Breast epithelium (tissue), 4 donors: ENCODE measurements at places on chromosomes 12 and 14.
A peak's percentile ranks its signal among the peaks of the same experiment; 100 is the strongest.

GRCh38 chr14:90698379-90698869 lies 117.8 kb downstream of the TTC7B start:
- no peak for DNase-seq
- peak overlapping the region; percentile 56 for H3K27ac ChIP-seq
- H3K27me3 ChIP-seq, result no peaks in the 10 kb centered on the region
- H3K4me1 ChIP-seq, result no peaks in the 10 kb centered on the region

DNA sequence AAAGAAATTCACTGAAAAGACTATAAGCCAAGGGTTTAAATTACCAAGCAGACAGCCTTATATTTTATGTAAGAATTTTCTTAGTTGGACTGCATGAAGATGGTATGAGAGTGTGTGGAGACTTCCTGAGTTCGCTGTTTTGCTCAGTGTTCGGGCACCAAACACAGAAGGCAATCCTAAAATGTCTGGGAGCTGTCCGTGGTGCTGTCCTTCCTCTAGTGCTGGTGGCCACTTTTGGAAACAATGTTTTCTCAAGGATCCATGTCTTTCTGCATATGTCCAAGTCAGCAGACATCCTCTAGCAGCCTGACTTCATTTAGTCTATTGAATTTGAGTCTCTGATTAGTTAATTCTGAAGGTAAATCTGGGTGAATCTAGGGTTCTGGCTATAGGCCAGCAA lies 135.8 kb downstream of the SLC8A3 start:
- no peaks in the 10 kb centered on the region for H3K36me3 ChIP-seq
- no peak for DNase-seq
- H3K27me3 ChIP-seq, result no peaks in the 10 kb centered on the region
- no peak overlapping the region for H3K27ac ChIP-seq
- H3K4me3 ChIP-seq, result no peak overlapping the region

DNA sequence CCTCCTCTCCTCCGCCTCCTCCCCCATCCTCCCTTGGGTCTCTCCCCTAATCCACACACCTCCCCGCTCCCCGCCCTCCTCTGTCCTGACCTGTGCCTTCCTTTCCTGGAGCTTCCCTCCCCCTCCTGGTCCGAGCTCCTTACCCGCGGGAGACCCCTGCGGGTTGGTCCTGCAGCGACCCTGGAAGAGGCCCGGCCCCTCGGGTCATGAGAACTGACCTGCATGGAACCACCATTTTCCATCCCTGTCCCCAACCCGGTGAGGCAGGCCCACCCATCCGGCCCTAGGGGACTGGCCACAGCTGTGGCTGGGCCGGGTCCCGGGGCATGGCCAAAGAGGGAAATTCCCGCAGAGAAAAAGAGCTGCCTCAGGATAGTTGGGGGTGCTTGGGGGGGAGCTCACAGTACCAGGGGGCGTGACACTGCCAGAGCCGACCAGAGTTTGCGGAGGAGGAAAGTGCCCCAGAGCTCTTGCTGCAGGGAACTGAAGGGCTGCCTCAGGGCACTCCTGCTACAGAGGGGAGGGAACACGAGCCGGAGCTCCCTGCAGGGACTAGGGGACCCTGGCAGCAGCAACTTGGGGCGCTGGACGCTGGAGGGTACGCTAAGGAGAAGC lies 613 bp downstream of the ARHGEF40 start:
- H3K27me3 ChIP-seq, result no peaks in the 10 kb centered on the region
- peak overlapping the region; percentile 91 for H3K27ac ChIP-seq
- DNase-seq, result peak; percentile 48
- no peaks in the 10 kb centered on the region for H3K36me3 ChIP-seq

GRCh38 chr14:75487155-75487671 lies 35.1 kb upstream of the BATF start:
- no peak overlapping the region for H3K27ac ChIP-seq
- H3K4me1 ChIP-seq, result no peaks in the 10 kb centered on the region
- H3K27me3 ChIP-seq, result no peaks in the 10 kb centered on the region

- H3K27ac ChIP-seq, result peak overlapping the region; percentile 16
- no peak overlapping the region for H3K4me3 ChIP-seq
- H3K27me3 ChIP-seq, result no peaks in the 10 kb centered on the region
- DNase-seq, result peak; percentile 34
- H3K36me3 ChIP-seq, result no peaks in the 10 kb centered on the region
- H3K4me1 ChIP-seq, result peaks cover 12% of the 10 kb centered on the region
These were observed 3.2 kb downstream of the KRT86 start for GRCh38 chr12:52277486-52278245.

GRCh38 chr12:78290606-78291345 lies 460.1 kb downstream of the NAV3 start:
- H3K4me3 ChIP-seq, result no peak overlapping the region
- no peaks in the 10 kb centered on the region for H3K36me3 ChIP-seq
- no peak overlapping the region for H3K27ac ChIP-seq
- no peak for DNase-seq

- H3K27ac ChIP-seq, result no peak overlapping the region
- H3K4me1 ChIP-seq, result no peaks in the 10 kb centered on the region
- peaks cover 20% of the 10 kb centered on the region for H3K27me3 ChIP-seq
- DNase-seq, result no peak
- H3K4me3 ChIP-seq, result no peak overlapping the region
These were observed 308.7 kb upstream of the DIO3 start for GRCh38 chr14:101252443-101253214.

- no peaks in the 10 kb centered on the region for H3K36me3 ChIP-seq
- peak; percentile 62 for DNase-seq
- H3K27me3 ChIP-seq, result no peaks in the 10 kb centered on the region
- no peak overlapping the region for H3K4me3 ChIP-seq
These were observed 59.1 kb downstream of the ESR2 start for GRCh38 chr14:64234877-64235651.

- no peaks in the 10 kb centered on the region for H3K27me3 ChIP-seq
- H3K4me3 ChIP-seq, result no peak overlapping the region
- DNase-seq, result no peak
- H3K36me3 ChIP-seq, result no peaks in the 10 kb centered on the region
- H3K27ac ChIP-seq, result no peak overlapping the region
- H3K4me1 ChIP-seq, result no peaks in the 10 kb centered on the region
These were observed 106.2 kb downstream of the UNC79 start for GRCh38 chr14:93536945-93537344.

- no peak overlapping the region for H3K27ac ChIP-seq
- no peaks in the 10 kb centered on the region for H3K27me3 ChIP-seq
- H3K36me3 ChIP-seq, result no peaks in the 10 kb centered on the region
- DNase-seq, result no peak
These were observed 154.3 kb downstream of the NTF3 start for GRCh38 chr12:5586201-5586600.

DNA sequence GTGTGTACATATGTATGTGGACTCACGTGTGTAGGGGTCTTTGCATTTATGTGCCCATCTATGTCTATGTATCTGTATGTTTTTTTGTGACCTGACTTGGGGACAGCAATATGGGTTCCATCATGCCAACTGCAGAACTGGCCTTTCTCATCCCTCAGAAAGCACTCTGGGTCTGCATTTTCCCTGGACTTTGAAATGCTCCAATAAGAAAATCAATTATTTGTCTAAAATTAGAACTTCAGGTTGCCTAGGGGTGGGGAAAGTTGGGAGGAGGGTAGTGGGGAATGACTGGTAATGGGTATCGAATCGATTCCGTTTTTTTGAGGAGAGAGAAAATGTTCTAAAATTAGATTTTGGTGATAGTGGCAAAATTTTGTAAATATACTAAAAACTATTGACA lies 140.8 kb upstream of the NOS1 start:
- no peak overlapping the region for H3K4me3 ChIP-seq
- DNase-seq, result no peak
- H3K27me3 ChIP-seq, result no peaks in the 10 kb centered on the region
- H3K4me1 ChIP-seq, result no peaks in the 10 kb centered on the region
- no peaks in the 10 kb centered on the region for H3K36me3 ChIP-seq

GRCh38 chr12:57236925-57237595 lies 7.5 kb downstream of the SHMT2 start:
- H3K4me1 ChIP-seq, result peaks cover 14% of the 10 kb centered on the region
- no peak overlapping the region for H3K4me3 ChIP-seq
- DNase-seq, result no peak
- no peaks in the 10 kb centered on the region for H3K36me3 ChIP-seq

GRCh38 chr14:49582113-49582977 lies 3.8 kb downstream of the RPS29 start:
- no peaks in the 10 kb centered on the region for H3K4me1 ChIP-seq
- no peak for DNase-seq
- H3K27ac ChIP-seq, result no peak overlapping the region

GRCh38 chr14:29814156-29815015 lies 113.3 kb downstream of the PRKD1 start:
- DNase-seq, result peak; percentile 32
- H3K4me1 ChIP-seq, result peaks cover 4% of the 10 kb centered on the region
- H3K27ac ChIP-seq, result no peak overlapping the region
- H3K27me3 ChIP-seq, result no peaks in the 10 kb centered on the region
- H3K4me3 ChIP-seq, result no peak overlapping the region

DNA sequence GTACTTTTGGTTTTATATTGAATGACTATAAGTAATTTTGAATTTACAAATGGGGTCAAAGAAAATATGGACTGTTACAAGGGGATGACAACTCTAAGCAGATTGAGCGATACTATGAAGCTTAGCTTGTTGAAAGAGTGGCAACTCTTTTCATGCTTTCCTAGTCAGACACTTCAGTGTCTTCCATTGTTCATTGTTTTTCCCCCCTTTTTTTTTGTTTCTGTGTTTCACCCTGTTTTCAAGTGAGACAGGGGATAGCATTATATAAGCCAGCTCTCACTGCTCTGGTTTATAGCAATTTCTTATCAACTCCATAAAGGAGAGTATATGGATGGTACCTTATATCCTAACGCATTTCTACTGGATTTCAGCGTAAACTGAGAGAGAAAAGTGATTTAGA lies 24.6 kb downstream of the PEBP1 start:
- H3K27ac ChIP-seq, result no peak overlapping the region
- H3K4me3 ChIP-seq, result no peak overlapping the region
- no peaks in the 10 kb centered on the region for H3K27me3 ChIP-seq
- DNase-seq, result no peak
- H3K36me3 ChIP-seq, result no peaks in the 10 kb centered on the region

GRCh38 chr12:2959192-2959504 lies at the start of gene TEAD4:
TEAD4 (plus strand) TSS chr12:2959397.
- H3K27ac ChIP-seq, result peak within 1 kb of the TSS; percentile 76
- peak; percentile 61 for DNase-seq
- H3K36me3 ChIP-seq, result no peaks in the 10 kb centered on the region
- peak within 1 kb of the TSS; percentile 56 for H3K4me3 ChIP-seq
- H3K27me3 ChIP-seq, result no peaks in the 10 kb centered on the region

GRCh38 chr14:100402631-100403030 lies 79.5 kb downstream of the SLC25A47 start:
- H3K4me1 ChIP-seq, result no peaks in the 10 kb centered on the region
- H3K4me3 ChIP-seq, result no peak overlapping the region
- H3K27me3 ChIP-seq, result no peaks in the 10 kb centered on the region
- no peaks in the 10 kb centered on the region for H3K36me3 ChIP-seq
- no peak for DNase-seq

DNA sequence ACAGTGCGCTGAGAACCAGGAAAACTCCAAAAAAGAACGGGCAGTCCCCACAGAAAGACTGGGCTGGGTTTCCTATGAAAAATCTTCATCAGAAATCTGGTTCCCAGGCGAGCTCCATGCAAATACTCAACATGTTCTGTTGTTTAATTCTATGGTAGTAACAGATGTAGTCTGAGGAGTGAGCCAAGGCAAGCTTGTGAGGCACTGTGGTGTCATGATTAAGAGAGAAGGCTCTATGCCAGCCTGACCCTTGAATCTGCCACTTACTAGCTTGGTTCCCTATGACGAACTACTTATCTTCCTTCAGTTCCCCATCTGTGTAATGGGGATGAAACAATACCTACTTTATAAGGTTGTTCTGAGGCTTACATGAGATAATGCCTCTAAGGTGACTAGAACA lies 10.7 kb downstream of the POMT2 start:
- no peak for DNase-seq
- H3K27ac ChIP-seq, result no peak overlapping the region
- peaks cover 10% of the 10 kb centered on the region for H3K4me1 ChIP-seq
- no peaks in the 10 kb centered on the region for H3K36me3 ChIP-seq

- no peaks in the 10 kb centered on the region for H3K27me3 ChIP-seq
- DNase-seq, result no peak
- H3K4me3 ChIP-seq, result no peak overlapping the region
These were observed 31.4 kb upstream of the SNAPC1 start for GRCh38 chr14:61730756-61731373.

DNA sequence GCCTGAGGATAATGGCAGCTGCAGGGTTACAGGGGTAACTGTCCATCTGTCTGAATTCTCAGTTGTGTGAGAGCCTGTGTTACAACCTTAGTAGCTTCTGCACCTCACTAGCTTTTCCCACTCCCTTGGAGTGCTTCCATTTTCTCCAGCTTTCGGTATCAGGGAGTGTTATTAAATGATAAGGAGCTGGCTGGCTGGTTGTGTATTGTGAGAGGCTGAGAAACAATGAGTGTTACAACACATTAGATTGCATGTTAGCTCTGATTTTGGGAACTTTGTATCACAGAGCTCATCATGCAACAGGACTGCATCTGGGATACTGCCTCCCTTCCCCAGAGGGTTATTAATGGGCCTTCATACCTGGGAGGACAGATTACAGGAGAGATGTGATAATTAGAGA lies 723.7 kb downstream of the DIO2 start:
- no peaks in the 10 kb centered on the region for H3K36me3 ChIP-seq
- DNase-seq, result no peak
- no peak overlapping the region for H3K27ac ChIP-seq
- H3K4me1 ChIP-seq, result no peaks in the 10 kb centered on the region

GRCh38 chr12:103272949-103273348 lies 222.8 kb downstream of the C12orf42 start:
- H3K4me3 ChIP-seq, result no peak overlapping the region
- no peaks in the 10 kb centered on the region for H3K27me3 ChIP-seq
- no peak for DNase-seq
- H3K27ac ChIP-seq, result no peak overlapping the region
- H3K4me1 ChIP-seq, result no peaks in the 10 kb centered on the region

DNA sequence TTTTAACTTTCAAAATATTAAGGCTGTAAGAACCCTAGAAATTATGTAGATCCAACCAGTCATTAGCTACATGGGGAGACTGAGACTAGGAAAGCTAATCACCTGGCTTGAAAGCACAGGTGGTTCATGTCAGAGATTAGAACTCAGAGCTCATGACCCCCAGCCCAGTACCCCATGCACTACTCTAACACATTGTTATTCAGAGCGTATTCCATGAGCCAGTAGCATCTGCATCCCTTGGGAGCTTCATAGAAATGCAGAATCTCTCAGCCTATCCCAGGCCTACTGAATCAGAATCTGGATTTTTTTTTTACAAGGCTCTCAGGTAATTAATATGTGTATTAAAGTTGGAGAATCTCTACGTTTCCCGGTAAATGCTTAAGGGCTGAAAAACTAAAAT lies 161.7 kb downstream of the BTG1 start:
- H3K36me3 ChIP-seq, result no peaks in the 10 kb centered on the region
- H3K27me3 ChIP-seq, result no peaks in the 10 kb centered on the region
- no peak overlapping the region for H3K27ac ChIP-seq
- no peak for DNase-seq
- peaks cover 9% of the 10 kb centered on the region for H3K4me1 ChIP-seq

- no peaks in the 10 kb centered on the region for H3K27me3 ChIP-seq
- no peak for DNase-seq
- H3K4me1 ChIP-seq, result no peaks in the 10 kb centered on the region
- no peaks in the 10 kb centered on the region for H3K36me3 ChIP-seq
These were observed 8.3 kb downstream of the PROX2 start for GRCh38 chr14:74867673-74868072.

GRCh38 chr12:99146730-99147129 lies 500.8 kb upstream of the GARIN6 start:
- H3K27ac ChIP-seq, result no peak overlapping the region
- H3K36me3 ChIP-seq, result no peaks in the 10 kb centered on the region
- DNase-seq, result no peak
- no peak overlapping the region for H3K4me3 ChIP-seq
